Glutamatergic neuron (in vitro differentiated cells): ENCODE measurements at places on chromosomes 13 and 19. TPM values are rescaled to one million over a fixed set of nuclear protein-coding genes. Genes with fewer than 3 reads are reported as not detected.
A peak's percentile ranks its signal among the peaks of the same experiment; 100 is the strongest.

PPFIA3 gene
- total RNA-seq = 104 TPM

GADD45B gene
- 3.8 TPM for total RNA-seq

ZNF665 gene
- total RNA-seq = 1.1 TPM

ZNF530 gene
- 4.6 TPM for total RNA-seq

TBXA2R gene
- not detected for total RNA-seq

CATSPERD gene
- not detected for total RNA-seq

VAV1 gene
- total RNA-seq = not detected

ZNF112 gene
- total RNA-seq = 7.6 TPM

MIA gene
- not detected for total RNA-seq

ZNF71 gene
- total RNA-seq = 48.2 TPM

ETV2 gene
- 1.3 TPM for total RNA-seq

SPACA4 gene
- not detected for total RNA-seq

B3GNT3 gene
- not detected for total RNA-seq

PTH2 gene
- total RNA-seq = 2.5 TPM

TTC9B gene
- 19.5 TPM for total RNA-seq

- no peak for DNase-seq
Measured at GRCh38 chr13:75091718-75092117, 390.3 kb downstream of the TBC1D4 start.

DNA sequence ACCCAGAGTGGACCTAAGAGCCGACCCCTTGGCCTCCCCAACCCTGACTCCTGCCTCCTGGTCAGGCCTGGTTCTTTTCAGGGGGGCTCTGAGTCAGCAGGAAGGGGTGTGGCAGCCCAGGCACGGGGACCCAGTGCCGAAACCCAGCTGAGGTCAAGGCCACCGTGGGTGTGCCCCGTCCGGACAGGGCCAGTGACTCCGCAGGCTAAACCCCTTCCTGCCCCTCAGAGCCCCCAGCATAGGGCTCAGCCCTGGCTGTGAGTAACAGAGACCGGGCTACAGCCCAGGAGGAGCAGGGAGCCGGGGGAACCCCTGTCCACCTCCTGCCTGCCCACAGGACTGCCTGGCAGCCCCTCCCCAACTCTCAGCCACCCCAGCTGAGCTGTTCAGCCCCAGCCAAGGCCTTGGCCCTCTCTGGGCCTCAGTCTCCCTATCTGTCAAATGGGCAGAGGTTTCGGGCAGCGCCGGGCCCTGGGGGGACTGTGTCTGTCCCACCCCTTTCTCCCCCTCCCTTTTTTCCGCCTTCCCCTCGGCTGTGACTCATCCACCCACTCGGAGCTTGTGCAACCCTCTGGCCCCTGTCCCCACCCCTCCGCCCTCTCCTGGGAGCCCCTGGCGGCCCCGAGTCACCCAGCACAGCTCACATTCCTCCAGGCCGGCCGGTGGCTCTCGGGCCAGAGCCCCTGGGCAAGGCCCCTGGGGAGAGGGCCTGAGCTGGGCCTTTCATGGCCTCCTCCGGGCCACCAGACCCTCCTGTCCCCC lies 8.6 kb downstream of the ZBTB7A start:
- peak; percentile 54 for DNase-seq

DNA sequence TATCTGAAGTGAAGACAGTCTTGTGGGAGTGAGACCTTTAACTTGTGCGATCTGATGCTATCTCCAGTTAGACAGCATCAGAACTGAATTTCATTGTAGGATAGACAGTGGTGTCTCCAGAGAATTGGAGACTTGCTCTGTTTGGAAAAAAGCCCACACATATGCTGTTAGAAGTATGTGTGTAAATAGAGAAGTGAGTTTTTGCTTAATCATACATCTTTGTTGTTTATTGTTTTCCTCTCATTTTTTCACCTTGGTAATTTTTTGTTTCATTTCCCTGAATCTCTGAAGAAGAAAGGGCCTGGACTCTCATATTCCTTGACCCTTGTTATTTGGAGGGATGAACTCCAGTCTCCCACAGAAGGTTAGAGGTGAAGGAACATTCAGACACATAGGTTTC lies 21.8 kb downstream of the FPR3 start:
- DNase-seq = no peak

DNA sequence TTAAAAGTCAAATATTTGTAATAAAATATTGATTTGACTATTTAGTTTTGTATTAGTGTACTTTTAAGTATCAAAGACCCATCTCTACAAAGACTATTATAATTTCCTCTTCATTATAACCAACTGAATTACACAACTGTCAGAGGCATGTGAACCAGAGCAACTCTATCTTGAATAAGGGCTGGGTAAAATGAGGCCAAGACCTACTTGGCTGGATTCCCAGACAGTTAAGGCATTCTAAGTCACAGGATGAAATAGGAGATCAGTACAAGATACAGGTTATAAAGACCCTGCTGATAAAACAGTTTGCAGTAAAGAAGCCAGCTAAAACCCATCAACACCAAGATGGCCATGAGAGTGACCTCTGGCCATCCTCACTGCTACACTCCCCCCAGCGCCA lies 36.2 kb upstream of the ATP12A start:
- DNase-seq = no peak

DNA sequence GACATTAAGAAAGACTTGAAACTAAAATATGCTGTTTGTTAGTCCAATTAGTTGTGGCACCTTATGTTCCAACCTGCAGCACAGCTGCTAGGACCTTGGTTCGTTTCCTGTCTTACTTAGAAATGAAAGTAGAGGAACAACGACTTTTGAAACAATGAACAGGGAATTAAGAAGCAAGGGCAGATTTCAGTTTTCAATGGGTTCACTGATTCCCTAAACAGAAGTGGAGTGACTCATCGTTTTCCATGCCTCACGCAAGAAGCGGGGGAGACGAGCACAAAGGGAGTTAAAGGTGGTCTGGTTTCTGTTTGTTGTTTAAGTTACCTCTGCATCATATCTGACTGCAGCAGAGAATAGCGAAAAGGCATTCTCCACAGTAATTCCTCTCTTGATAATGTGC lies 44.8 kb downstream of the PHF11 start:
- no peak for DNase-seq

DNA sequence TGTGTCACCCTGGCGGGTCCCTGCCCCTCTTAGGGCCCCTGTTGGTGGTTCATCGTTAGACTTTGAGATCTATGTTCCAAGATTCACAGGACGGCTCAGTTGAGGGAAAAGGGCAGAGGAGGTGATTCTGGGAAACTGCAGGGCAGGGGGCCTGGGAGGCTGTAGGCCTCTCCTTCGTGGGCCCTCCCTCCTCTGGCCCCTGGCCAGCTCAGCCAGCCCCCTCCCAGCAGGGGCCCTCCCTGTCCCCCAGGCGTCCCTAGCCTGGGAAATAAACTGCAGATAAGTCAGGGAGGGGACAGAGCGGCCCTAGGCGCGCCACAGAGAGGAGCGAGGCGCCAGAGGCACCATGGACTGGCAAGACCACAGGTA lies 6.5 kb downstream of the HIF3A start:
- no peak for DNase-seq

DNA sequence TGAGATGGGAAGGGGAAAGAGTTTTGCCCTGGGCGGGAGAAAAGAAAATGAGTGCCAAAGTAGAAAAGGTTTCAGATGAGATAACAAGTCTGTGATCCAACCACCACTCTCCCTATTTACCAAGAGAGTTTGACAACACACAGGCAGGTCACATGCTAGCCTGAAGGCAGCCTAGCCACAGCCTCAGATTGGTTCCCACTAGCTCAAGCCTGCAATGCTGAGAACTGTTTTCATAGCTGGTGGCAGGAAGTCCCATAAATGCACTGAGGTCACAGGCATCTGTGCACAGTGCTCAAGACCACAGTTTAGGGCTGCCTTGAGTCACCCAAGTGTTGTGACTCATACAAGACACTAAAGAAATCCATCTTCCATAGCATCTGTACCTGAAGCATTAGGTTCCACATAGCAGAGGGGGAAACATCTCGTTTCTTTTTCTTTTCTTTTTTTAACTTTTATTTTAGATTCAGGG lies 18.5 kb upstream of the POP4 start:
- DNase-seq = no peak

- no peak for DNase-seq
Measured at GRCh38 chr13:96223231-96223630, 133.3 kb downstream of the HS6ST3 start.

GRCh38 chr19:50365434-50366306 lies at the start of gene NAPSA:
NAPSA (minus strand) TSS chr19:50365639; CDS start chr19:50365621, 18 bp downstream.
- DNase-seq = no peak

DNA sequence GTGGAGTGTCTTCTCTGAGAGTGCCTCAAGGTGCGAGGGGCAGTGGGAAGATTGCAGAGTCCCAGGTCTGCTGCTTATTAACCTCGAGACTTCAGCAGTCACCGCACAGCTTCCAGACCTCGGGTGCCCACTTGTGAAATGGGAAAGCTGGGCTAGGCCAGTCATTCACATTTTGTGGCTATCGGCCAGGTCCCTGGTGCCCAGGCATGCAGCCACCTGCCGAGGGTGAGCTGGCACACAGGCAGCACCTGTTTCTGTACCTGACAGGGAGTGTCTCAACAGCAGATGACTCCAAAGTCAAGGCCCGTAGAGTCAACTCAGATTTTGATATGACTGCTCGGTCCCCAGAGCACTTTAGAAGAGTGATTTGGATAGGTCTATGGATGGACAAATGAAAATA lies 21.9 kb downstream of the UQCRFS1 start:
- DNase-seq = no peak

DNA sequence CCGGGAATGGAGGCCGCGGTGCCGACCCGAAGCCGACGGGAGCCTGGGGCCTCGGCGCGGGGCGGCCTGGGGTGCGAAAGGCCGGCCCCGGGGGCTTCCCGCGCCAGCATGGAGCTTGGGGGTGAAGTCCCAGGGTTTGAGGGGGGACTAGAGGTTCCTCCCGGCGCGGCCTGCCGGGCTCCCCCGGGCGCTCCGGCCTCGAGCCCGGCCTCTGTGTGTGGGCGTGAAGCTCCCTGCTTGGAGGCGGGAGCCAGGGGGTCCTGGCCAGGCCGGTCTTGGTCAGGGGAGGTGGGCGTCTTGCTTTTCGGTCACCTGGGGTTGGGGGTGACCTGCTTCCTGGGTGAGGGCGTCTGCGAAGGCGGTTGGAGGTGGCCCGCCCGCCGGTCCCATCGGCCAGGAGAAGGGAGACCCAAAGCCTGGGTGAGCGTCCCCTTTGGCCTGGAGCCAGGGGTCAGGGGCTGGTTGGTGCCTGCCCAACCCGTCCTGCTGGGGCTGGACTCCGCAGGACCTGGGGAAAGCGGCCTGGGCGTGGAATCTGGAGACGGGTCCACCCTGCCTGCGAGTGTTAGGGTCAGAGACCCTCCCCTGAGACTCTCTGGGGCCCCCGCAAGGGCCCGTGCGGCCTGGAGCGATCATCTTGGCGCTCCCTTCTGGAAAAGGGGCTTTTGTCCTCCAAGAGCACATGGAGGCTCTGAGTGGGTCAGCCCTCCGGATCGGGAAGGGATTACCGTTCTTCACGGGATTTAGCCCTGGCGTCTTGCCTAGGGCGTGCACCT lies 535 bp downstream of the BSG start:
- no peak for DNase-seq

GRCh38 chr19:47848823-47849473 lies 10.1 kb upstream of the TPRX2 start:
- DNase-seq = peak; percentile 75

- no peak for DNase-seq
Measured at GRCh38 chr13:23724196-23724970, 154.2 kb downstream of the TNFRSF19 start.

DNA sequence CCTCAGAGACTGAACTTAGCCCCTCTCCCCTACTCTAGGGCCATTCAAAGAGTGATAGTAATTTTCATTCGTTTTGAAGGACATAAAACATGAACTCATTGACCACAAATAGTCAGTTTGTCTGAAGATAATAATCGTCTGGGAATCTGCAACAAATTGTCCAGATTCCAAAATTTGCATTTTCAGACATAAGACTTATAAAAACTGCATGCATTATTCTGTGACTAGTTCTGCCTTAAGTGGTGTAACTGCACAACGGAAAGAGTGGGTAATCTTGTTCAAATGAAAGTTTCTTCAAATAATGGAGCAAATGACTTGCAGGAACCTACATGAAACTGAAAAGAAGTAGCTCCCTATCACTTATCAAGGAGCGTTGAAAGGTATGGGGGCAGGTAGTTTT lies 8.4 kb downstream of the CSNK1A1L start:
- DNase-seq = no peak

DNA sequence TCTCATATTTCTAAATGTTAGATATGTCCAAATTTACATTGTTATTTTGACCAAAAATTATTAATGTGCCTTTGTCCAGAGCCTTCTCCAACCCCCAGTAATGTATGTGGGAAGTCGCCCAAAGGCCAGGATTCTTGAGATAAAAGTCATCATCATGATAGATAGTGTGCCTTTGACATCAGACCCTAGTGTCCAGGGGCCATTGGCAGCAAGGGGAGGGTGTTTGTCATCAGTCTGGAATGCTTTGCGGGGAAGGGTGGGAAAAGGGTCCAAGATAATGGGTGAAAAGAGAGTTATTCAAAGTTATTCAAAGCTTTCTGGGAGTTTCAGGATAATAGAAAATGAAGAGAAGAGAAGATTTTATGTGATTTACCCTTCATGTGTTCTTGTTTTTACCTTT lies 909.5 kb upstream of the GPC6 start:
- DNase-seq = no peak

- no peak for DNase-seq
Measured at GRCh38 chr13:95123726-95124125, 177.5 kb downstream of the ABCC4 start.

- no peak for DNase-seq
Measured at GRCh38 chr13:79736356-79736755, 255.4 kb downstream of the NDFIP2 start.

GRCh38 chr19:4077800-4078684 lies 11.3 kb upstream of the ZBTB7A start:
- DNase-seq = no peak

DNA sequence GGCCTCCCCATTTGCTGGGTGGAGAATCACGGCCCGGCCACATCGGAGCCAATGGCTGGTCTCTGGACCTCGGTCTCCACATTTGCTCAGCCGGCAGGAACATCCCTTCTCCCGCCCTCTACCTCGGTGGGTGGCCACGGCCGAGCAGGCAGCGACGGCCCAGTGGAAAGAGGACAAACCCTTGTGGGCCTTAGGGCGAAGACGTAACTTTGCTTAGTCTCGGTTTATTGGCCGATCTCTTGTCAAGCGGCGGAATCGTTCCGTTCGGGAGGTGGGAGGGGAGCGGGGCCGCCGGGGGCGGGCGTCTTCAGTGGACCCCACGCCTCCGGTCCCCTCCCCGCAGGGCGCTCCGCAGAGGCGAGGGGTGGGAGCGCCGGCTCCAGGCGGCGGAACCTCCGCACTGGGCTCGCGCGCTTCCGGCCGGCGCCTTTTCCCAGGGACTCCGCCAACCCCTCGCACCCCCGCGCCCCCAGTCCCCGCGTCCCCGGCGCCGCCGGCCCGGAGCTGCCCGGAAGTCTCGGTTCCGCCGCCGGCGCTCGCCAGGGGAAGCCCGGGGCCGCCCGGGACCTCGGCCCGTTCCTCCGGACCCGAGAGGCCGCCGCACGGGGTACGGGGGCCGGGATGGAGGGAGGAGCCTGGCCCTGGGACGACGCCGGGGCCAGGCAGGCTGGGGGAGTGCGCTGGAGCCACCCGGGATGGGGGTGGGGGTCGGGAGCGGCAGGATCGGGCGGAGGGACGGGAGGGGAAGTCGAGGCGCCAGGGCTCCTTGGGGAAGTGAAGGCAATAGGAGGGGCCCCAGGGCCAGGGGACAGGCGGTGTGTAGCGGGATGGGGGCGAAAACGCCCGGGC lies at the start of gene ZNF580:
ZNF580 (plus strand) TSS at position 426 of the 849 bp plus-strand sequence. CDS start 1,507 bp downstream, outside the sequence.
- peak; percentile 72 for DNase-seq

GRCh38 chr19:3608079-3608641 lies 1.5 kb upstream of the TBXA2R start:
- DNase-seq = no peak
